ENCODE measurements at places on chromosomes 6 and 20. TPM values are rescaled to one million over a fixed set of nuclear protein-coding genes. Genes with fewer than 3 reads are reported as not detected.

The COL21A1 gene
- polyA plus RNA-seq = 1.4 TPM

The RWDD2A gene
- polyA plus RNA-seq = 4.9 TPM

The EGFL8 gene
- 5.3 TPM for polyA plus RNA-seq

The MBOAT1 gene
- polyA plus RNA-seq = 3.2 TPM

The KIFC1 gene
- polyA plus RNA-seq = 0.56 TPM

The MRAP2 gene
- 2.0 TPM for polyA plus RNA-seq

The VWA7 gene
- polyA plus RNA-seq = 2.1 TPM

The SNX21 gene
- 50.9 TPM for polyA plus RNA-seq

The GSTA3 gene
- 0.45 TPM for polyA plus RNA-seq

The THEMIS gene
- 0.12 TPM for polyA plus RNA-seq

The HLA-DMA gene
- polyA plus RNA-seq = 14.2 TPM

The COL9A3 gene
- 5.1 TPM for polyA plus RNA-seq

The EYS gene
- polyA plus RNA-seq = 0.90 TPM

The BYSL gene
- 9.3 TPM for polyA plus RNA-seq

The SPACA1 gene
- polyA plus RNA-seq = not detected

The LRRN4 gene
- polyA plus RNA-seq = 1.0 TPM

Measured in adipose tissue (tissue), 3 donors.